ENCODE measurements at places on chromosomes 12 and 14.

- no peak for DNase-seq
Measured at GRCh38 chr14:105076296-105076804, 11.1 kb upstream of the GPR132 start.

- DNase-seq: peak; percentile 53
Measured at GRCh38 chr12:116492703-116493324, 66.4 kb upstream of the MAP1LC3B2 start.

DNA sequence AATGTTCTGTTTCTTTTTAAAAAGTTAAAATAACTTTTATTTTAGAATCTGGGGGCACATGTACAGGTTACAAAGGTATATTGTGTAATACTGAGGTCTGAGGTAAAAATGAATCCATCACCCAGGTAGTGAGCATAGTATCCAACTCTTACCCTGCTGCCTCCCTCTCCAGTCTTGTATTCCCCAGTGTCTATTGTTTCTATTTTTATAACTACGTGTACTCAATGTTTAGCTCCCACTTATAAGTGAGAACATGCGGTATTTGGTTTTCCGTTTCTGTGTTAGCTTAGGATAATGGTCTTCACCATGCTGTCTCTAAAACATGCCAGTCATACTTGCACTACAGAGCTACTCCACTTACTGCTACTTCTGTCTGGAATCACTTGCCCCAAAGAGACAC lies 8.4 kb downstream of the FBXO33 start:
- no peak for DNase-seq

GRCh38 chr14:79229383-79229909 lies 981.9 kb downstream of the DIO2 start:
- DNase-seq: no peak

DNA sequence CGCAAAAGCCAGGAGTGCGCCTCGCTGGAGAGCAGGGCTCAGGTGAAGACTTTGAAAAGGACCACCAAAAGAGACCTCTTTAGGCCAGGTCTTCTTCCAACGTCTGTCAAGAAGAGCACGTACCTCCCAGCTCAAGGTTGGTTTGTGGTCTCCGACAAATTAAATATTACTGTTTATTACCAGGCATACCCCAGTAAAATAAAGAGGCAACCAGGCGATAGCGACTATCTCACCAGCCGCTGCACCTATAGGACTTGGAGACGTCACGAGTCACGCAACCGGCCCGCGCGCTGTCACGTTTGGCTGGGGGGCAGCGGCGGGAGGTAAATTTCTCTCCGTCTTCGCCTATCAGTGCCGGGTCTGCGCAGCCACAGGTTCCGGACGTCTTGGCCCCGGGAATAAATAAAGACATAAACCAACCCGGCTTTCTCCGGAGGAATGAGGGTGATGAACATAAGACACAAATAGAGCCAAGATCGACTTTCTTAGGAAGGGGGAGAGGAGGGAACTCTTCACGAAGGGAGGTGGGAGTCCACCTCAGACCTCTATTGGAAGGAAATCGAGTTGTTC lies 2.0 kb upstream of the TBX5 start:
- DNase-seq: no peak

- DNase-seq: no peak
Measured at GRCh38 chr14:102805941-102806340, 28.7 kb downstream of the TRAF3 start.

DNA sequence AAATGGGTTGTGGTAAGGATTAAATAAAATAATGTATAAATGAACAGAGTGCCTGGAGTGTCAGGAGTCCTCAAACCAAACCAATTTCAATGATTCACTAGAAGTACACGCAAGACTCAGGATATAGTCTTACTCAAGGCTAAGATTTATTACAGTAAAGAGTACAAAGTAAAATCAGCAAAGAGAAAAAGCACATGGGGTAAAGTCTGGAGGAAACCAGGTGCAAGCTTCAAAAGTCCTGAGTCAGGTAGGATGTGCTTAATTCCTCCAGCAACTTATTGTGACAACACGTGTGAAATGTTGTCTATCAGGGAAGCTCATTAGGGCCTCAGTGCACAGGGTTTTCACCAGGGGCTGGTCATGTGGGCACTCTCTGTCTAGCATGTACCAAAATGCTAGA lies 105.8 kb upstream of the NAP1L1 start:
- no peak for DNase-seq

- DNase-seq: no peak
Measured at GRCh38 chr12:95003921-95004272, 400 bp upstream of the NDUFA12 start.

GRCh38 chr14:20986811-20987210 lies 3.0 kb upstream of the METTL17 start:
- peak; percentile 45 for DNase-seq

- no peak for DNase-seq
Measured at GRCh38 chr14:77498984-77499527, 440 bp upstream of the ISM2 start.

- no peak for DNase-seq
Measured at GRCh38 chr14:49851813-49852212, 775 bp downstream of the NEMF start.

DNA sequence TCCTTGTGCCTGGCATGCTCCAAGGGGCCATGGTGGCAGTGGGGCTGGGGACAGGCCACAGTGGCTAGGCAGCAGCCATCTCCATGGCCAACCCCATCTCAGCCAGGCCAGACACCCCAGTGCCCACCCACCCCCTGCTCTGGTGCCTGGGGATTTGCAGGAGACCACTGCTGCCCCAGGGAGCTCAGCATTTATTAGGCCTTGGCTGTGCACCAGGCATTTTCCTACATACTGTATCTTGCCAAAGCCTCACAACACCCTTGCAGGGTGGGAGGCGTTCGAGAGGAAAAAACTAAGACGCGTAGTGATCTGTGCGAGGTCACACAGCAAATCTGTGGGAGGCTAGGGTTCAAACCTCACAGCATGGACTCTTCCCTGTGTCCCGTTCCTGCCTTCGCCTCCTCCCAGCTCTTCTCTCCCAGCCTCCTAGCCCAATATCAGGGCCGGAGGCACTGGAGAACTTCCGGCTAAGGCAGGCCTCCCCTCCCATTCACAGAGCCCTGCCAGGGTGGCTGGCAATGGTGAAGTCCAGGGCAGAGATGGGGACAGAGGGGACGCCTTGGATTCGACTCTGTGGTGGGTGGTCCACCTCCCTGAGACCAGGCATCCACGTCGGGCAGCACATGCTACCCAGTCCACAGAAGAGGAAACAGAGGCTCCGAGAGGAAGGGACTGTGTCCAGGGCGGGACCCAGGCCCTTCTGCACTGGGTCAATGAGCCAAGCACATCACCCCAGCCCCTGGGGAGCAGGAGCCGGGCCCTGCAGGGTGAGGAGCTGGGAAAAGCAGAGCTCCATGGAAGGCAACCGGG lies 57.4 kb downstream of the FAM222A start:
- no peak for DNase-seq

DNA sequence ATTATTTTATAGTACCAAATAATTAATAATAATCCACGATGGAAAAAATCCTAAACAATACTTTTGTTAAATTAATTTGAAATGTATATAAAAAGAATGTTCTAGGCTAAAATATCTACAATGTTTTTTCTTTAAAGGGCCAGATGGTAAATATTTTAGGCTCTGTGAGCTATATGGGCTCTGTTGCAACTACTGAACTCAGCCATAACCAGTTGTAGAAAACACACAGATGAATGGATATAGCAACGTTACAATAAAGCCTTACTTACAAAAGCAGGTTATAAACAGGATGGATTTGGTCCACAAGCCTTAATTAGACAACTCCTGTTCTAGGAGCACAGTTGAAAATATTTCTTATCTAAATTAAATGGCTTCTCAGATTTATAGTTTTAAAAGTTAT lies 245.2 kb downstream of the KCNC2 start:
- DNase-seq: no peak

DNA sequence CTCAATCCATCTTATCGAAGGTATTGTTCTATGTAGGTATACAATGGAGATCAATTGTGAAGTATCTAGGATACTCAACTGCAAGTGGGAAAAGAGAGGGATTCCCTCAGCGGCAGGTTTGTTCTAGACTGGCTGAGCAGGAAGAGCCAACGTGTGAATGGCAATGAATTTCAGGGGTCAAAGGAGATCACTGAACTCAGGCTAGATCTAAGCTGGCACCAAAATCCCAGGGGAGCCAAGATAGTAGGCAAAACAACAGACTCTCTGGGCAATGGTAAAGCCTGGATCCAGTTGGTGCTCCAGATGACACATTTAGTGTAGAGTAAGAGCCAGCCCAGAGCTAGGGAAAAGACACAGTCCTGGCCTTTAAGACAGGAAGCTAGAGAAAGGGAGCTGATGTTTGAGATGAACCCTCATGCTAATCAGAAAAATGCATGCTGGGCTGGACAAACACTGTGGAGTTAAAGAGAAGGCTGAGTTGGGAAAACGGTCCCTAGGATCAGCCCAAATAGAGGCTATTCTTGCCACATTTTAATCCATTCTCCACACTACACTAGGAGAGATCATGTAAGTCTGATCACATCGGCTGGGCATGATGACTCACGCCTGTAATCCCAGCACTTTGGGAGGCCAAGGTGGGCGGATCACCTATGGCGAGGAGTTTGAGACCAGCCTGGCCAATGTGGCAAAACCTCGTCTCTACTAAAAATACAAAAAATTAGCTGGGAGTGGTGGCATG lies 45.6 kb downstream of the EFCAB11 start:
- DNase-seq: no peak

GRCh38 chr12:110699591-110700445 lies 10.9 kb upstream of the HVCN1 start:
- no peak for DNase-seq

DNA sequence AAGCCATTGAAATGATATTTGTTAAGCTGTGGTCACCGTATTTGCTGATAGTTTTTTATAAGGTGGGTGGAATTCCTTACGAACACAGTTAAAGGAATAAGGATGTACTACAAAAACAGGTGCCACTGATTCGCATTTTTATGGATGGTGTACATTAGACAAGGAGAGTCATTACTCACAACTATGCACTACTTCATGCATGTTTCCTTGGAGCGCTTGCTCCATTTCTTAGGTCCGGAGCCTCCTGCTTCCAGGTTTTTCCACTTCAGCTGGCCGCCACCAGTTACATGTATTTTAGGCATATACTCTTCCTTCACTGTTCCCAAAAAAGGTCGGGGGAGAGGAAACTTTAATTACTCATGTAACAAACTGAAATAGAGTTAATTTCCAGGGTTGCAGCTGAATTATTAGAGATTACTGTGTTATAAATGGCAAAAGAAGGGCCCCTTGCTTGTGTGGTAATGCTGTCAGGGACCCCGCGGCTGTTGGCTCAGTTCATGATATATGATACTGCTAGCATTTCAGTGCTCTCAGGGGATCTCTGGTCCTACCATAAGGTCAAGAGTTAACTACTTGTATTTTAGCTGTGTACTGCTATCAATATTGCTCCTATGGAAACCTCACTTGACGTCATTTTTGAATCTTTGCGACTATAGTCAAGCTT lies 454.7 kb downstream of the NPAS3 start:
- no peak for DNase-seq

GRCh38 chr12:42484996-42485395 lies 104.5 kb downstream of the PRICKLE1 start:
- DNase-seq: no peak

- no peak for DNase-seq
Measured at GRCh38 chr14:68689511-68689910, 103.4 kb downstream of the ZFP36L1 start.

GRCh38 chr14:73780896-73781295 lies 66.7 kb upstream of the PNMA1 start:
- no peak for DNase-seq

GRCh38 chr12:119334430-119335170 lies at the start of gene CCDC60:
CCDC60 (plus strand) TSS chr12:119334729; CDS start chr12:119335177, 448 bp downstream.
- DNase-seq: no peak

Data from MG63 (cell line).